ENCODE measurements at places on chromosomes 12 and 14.
A peak's percentile ranks its signal among the peaks of the same experiment; 100 is the strongest.

DNA sequence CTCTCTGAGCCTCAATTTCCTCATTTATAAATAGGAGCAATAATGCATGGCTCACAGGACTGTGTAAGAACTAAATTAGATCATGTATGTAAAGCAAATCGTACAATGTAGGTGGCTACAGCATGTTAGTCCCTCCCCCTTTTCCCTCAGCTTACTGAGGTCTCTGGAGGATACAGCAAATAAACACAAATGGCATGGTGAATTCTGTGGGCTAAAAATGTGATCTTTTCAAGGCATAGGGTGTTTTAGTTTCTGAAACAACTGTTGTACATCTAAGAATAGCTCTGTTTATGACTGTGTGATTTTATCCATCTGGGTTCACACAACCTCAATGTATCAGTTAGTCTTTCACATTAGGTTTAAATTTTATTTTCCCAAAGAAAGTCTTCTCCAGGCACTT, 121.2 kb upstream of the PLEKHG7 start:
- DNase-seq = no peak

DNA sequence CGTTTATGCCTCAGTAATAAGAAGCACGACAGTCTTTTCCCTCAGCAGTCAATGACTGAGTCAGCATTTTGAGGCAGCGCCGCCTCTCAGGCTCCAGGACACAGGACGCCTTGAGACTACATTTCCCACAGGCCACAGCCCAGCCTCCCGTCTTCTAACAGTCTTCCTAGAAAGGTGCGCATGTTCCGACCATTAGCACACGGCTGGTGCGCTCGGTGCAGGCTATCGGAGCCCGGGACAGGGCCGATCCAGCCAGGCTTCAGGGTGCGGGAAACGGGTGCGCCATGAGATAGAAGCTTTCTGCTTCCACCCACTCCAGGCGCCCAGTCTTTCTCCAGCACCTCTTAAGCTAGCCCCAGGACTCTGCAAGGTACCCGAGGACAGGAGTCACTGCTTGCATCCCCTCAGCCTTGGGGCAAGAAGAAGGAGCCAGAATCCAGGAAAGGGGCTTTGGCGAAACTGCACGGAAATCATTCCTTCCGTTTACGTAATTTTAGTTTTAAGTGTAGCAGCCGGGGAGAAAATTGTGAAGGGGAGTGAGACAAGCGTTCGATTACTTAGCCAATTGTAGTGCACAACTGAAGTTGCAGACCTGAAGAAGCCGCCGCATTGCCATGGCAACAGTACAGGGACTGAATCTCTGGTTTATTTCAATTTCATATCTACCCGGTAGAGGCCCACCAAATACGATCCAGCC, 54.0 kb downstream of the ZNF641 start:
- DNase-seq = peak; percentile 91

GRCh38 chr14:29536886-29537511, 390.6 kb downstream of the PRKD1 start:
- no peak for DNase-seq

- DNase-seq = peak; percentile 48
Observed at GRCh38 chr14:22846811-22847307, 10.5 kb downstream of the MMP14 start.

GRCh38 chr12:120216742-120217605, 16.1 kb upstream of the RPLP0 start:
- no peak for DNase-seq

DNA sequence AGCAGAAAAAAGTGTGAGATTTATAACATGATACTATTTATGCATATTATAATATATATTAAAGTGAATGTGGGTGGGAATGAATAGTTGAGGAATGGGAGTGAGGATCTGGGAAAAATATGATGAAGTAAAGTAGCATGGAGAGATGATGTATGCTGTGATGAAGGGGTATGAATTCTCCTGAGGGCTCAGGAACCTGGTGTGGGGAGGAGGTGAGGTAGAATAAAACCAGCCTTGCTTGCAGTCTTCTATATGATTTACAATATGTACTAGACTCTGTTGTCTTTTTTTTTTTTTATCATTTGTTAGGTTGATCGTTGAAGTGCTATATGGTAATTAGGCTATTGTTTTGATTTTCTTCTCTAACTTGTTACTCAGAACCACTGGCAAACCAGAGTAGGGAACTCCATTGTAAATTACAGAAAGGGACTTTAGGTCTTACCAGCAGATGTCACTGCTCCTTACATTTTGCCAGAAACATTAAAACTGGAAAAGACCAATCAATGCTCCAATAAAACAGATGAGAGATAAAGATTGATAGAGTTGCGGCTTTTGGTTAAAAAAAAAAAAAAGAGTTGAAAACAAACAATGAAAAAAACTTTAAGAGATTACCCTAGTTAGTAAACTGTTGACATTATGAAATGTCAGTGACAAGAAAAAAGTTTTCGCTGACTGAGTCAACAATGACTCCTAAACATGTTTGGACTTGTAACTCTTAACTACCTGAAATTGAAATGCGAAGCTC, 39.9 kb downstream of the ATL1 start:
- DNase-seq = no peak

DNA sequence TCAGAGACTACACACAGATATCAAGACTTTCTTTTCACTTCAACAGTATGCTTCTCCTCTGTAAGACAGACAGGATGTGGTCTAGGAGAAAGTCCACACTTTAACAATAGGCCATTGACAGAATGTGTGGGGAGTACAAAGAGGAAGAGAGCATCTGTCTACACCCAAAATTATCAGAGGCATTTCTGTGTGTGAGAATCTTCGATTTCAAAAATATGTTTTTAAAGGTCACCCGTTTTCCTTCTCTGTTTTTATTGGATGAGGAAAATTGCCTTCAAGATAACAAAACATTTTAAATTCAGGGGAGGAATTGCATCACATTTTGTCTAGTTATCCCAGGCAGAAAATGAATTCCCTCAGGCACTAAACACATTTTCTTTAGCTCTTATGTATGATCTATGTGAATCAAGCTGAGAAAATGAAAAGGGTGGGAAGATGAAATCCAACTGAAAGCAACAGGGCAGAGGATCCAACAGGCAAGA, 16.4 kb downstream of the NAV3 start:
- DNase-seq = no peak

DNA sequence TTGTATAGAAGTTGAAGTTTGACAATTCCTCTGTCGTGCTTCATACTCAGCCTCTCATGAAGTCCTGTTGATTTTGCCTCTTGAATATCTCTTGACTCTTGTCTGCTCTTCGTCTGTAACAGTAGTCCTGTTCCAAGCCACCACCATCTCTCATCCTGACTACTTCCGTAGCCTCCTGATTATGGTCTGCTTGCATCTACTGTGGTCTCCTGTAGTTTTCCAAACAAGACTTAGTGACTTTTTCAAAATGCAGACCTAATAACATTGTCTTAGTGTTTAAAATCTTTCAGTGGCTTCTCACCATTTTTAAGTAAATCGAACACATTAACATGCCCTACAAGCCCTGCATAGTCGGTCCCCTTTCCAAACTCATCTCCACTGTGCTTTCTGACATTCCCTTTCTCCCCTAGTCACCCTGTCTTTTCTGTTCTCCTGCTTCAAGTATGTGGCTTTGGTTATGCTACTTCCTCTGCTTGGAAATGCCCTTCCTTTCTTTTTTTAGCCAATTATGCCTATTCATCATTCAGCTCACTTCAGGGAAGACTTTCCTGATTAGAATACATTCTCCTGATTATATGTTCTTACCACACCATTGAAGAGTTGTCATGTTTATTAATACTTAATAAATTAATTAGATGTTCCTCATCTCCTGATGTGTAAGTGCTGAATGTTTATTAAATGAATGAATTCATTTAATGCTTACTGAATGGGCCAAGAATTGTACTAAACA, 2.0 kb downstream of the SCYL2 start:
- no peak for DNase-seq

DNA sequence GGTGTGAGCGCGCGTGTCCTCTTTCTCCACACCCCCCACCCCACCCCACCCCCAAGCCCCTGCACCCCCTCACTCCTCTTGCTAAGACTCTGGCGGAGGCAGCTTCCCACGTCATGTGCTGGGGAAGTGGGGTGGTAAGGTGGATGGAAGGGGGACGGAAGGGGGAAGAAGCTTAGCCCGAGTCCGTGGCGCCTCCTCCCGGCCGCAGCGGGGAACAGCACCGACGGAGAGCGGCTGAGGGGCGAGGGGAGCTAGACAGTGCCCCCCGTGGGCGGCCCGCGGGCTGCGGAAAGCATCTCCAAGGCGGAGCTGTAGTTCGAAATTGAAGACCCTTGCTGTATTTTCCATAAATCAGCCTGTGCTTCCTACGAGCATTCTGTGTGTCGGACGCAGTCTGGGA, 588 bp upstream of the GRIN2B start:
- no peak for DNase-seq

- no peak for DNase-seq
Observed at GRCh38 chr14:69241577-69241976, 18.4 kb upstream of the GALNT16 start.

GRCh38 chr14:69153152-69153872, 393 bp upstream of the DCAF5 start:
- no peak for DNase-seq

- no peak for DNase-seq
Observed at GRCh38 chr12:63047146-63047545, 103.9 kb downstream of the AVPR1A start.

DNA sequence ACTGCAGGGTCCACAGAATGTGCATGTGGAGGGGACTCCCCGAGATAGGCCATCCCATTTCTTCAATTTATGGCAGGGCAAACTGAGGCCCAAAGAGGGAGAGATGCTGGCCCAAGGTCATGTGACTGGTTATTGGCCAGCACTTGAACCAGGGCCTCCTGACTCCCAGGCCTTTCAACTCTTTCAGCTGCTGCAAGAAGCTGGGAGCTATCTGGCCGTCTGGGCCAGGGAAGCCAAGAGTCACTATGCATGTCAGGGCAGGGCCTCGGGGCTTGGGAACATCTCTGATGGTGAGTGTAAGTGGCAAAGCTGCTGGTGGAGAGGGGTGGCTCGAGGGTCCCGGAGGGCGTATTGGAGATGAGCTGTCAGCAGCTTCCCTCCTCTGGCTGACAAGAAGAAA, 9.5 kb upstream of the LTBP2 start:
- DNase-seq = no peak

- DNase-seq = peak; percentile 83
Observed at GRCh38 chr12:2783936-2784600, 10.7 kb upstream of the FKBP4 start.

DNA sequence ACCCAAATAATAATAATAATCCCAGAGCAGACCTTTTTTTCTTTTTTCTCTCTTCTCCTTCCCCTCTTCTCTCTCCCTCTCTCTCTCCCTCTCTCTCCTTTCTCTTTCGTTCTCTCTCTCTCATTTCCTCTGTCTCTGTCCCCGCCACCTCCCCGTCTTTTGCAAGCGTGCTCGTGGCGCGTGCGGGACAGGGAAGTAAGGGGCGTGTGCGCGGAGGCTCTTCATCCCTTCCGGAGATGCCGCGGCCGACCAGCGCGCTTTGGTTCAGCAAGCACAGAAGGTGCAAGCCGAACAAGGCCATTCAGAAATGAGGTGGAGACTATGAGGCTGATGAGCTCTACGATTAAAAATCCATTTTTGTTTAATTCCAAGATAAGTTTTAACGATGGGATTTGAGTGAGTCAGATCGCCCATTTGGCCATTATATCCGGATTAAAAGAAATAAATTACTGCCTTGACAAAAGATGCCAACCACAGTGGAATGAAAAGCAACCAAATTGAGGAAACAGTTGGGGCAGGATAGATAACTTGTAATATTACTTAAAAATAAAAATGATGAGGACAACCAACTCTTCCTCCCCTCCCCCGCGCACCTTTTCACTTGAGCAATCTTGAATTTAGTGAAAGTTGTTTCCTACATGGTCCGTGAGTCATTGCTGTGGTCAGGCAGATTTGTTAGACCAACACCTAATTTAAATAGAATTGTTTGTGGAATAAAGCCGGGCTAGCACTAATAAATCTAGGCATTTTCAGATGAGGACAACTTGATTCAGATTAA, 1.2 kb upstream of the AMIGO2 start:
- peak; percentile 87 for DNase-seq

DNA sequence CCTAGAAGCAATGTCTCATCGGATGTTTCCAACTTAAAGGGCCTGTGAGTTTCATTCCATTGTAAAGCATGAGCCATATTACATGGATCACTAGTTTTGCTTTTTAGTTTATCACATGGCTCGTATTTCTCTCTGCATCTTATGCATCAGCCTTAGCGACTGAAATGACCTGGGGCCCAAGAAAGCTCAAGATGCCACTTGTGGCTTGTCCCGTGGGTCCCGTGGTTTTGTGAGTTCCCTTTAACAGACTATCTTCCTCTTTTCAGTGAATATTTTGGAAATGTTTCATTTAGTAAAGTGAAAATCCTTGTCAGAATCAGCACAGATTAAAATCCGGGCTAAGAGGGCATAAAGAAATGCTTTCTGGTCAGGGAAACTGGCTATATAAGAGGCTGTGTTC, 86.2 kb upstream of the PPM1H start:
- no peak for DNase-seq

DNA sequence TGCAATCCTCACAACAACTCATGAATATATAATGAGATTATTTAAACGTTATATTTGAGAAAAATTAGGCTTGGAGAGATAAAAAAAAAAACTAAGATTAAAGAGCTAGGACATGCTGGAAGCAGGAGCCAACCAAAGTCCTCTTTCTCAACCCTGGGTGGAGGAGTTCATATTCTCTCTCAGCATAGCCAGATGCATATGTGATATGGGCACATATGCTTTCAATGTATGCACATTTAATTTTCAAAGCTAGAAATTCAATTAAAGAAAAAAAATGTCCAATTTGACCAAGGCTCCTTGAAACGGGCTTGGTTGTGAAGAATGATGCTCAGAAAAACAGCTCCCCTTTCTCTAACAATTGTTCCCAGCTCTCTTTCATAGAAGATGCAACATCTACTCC, 61.9 kb upstream of the GRIP1 start:
- DNase-seq = no peak

- no peak for DNase-seq
Observed at GRCh38 chr12:132429946-132430643, 59.9 kb upstream of the FBRSL1 start.

GRCh38 chr12:125053821-125054220, 11.4 kb upstream of the AACS start:
- no peak for DNase-seq

DNA sequence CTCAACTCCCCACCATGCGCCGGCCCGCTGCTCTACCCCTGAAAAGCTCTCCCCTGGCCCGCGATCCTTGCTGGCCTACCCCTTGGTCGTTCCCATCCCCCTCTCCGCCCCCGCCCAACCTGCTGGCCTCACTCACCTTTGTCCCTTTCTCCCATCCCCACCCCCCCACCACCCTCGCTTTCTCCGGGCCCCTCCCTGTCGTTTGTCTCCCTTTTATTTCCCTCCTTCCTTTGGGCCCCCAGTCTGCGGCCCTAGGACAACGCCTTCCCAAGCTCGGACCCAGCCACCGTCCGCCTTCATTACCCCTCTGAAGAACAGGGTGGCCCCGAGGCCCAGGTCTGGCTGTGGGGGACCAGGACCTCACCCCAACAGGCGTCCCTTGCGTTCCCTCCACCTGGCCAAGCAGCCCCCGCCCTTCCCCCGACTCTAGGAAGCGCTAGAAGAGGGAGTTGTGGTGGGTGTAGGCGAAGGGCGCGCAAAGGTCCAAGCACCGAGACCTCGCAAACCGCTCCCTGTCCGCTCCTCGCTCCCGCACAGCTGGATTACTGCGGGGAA, 6.9 kb upstream of the SLC7A7 start:
- no peak for DNase-seq

GRCh38 chr12:115464111-115464581, 780.2 kb upstream of the TBX3 start:
- DNase-seq = no peak

GRCh38 chr12:55666508-55666907, 29.8 kb downstream of the OR10P1 start:
- DNase-seq = no peak

All from upper lobe of right lung (tissue), 1 donor.